Bronchial smooth muscle cell (primary cell): ENCODE measurements at places on chromosomes 6 and 20. TPM values are rescaled to one million over a fixed set of nuclear protein-coding genes. Genes with fewer than 3 reads are reported as not detected.

The COL21A1 gene
- 5.4 and 15.5 TPM in 2 replicates for total RNA-seq

The TRMT6 gene
- total RNA-seq, result 4.5 and 4.6 TPM in 2 replicates

The PRICKLE4 gene
- total RNA-seq, result 0.16 TPM in 1 of 2 replicates, not detected in the other

The LTA gene
- total RNA-seq, result not detected in 2 replicates

The RPS6KA2 gene
- total RNA-seq, result 38.1 and 99.8 TPM in 2 replicates

The PACRG gene
- total RNA-seq, result 0.16 and 0.17 TPM in 2 replicates

The BMP6 gene
- 0.77 and 3.6 TPM in 2 replicates for total RNA-seq

The EEF1A2 gene
- 0.43 and 0.79 TPM in 2 replicates for total RNA-seq

The BPIFA1 gene
- not detected in 2 replicates for total RNA-seq

The MTCH1 gene
- 238 and 243 TPM in 2 replicates for total RNA-seq

The PSMF1 gene
- total RNA-seq, result 16.4 and 19.1 TPM in 2 replicates

The LY6G6F gene
- total RNA-seq, result not detected in 2 replicates

The SEL1L2 gene
- total RNA-seq, result not detected in 2 replicates

The SPATS1 gene
- total RNA-seq, result 0.16 TPM in 1 of 2 replicates, not detected in the other

The KIF25 gene
- total RNA-seq, result not detected in 2 replicates

The DEFB132 gene
- total RNA-seq, result not detected in 2 replicates

The MYCT1 gene
- not detected in 2 replicates for total RNA-seq

The CDC5L gene
- total RNA-seq, result 15.3 and 18.4 TPM in 2 replicates

The RIMS4 gene
- total RNA-seq, result under 0.01 and 0.16 TPM in 2 replicates

The GGTLC1 gene
- total RNA-seq, result not detected in 2 replicates

The BEND3 gene
- total RNA-seq, result 0.47 and 1.0 TPM in 2 replicates

The CSNK2A1 gene
- 74.7 and 78.2 TPM in 2 replicates for total RNA-seq

The CASS4 gene
- total RNA-seq, result 3.0 and 5.0 TPM in 2 replicates

The STAU1 gene
- total RNA-seq, result 30.7 and 38.1 TPM in 2 replicates

The LST1 gene
- 0.09 and 0.32 TPM in 2 replicates for total RNA-seq

The HSF2 gene
- total RNA-seq, result 19.4 and 22.4 TPM in 2 replicates

The CYB5R4 gene
- total RNA-seq, result 1.0 and 2.7 TPM in 2 replicates

The PSORS1C2 gene
- total RNA-seq, result not detected in 2 replicates

The EPPIN gene
- total RNA-seq, result not detected in 2 replicates

The MCHR2 gene
- not detected in 2 replicates for total RNA-seq

The SOX4 gene
- 32.0 and 45.3 TPM in 2 replicates for total RNA-seq

The CALHM4 gene
- total RNA-seq, result not detected in 2 replicates

The MROH8 gene
- total RNA-seq, result 1.0 and 1.1 TPM in 2 replicates

The SLC2A4RG gene
- 17.7 and 18.8 TPM in 2 replicates for total RNA-seq

The BRPF3 gene
- 6.8 and 9.2 TPM in 2 replicates for total RNA-seq

The CST7 gene
- total RNA-seq, result not detected in 2 replicates

The KIAA0408 gene
- total RNA-seq, result 0.34 and 1.4 TPM in 2 replicates

The SLC22A2 gene
- total RNA-seq, result not detected in 2 replicates

The SLC24A3 gene
- total RNA-seq, result under 0.01 TPM in 1 of 2 replicates, not detected in the other

The SCRT2 gene
- not detected in 2 replicates for total RNA-seq

The TFAP2B gene
- not detected in 2 replicates for total RNA-seq

The RBCK1 gene
- 52.3 and 55.4 TPM in 2 replicates for total RNA-seq

The EDN3 gene
- not detected in 2 replicates for total RNA-seq

The HSD17B8 gene
- total RNA-seq, result 9.5 and 10.9 TPM in 2 replicates

The WFDC12 gene
- total RNA-seq, result not detected in 2 replicates

The HS3ST5 gene
- not detected in 2 replicates for total RNA-seq

The GCLC gene
- 22.3 and 22.7 TPM in 2 replicates for total RNA-seq

The GABRR1 gene
- not detected in 2 replicates for total RNA-seq

The SLC22A23 gene
- 4.4 and 4.9 TPM in 2 replicates for total RNA-seq

The TFAP2A gene
- total RNA-seq, result 0.16 TPM in 1 of 2 replicates, not detected in the other

The TRIM10 gene
- under 0.01 TPM in 1 of 2 replicates, not detected in the other for total RNA-seq

The DOK5 gene
- total RNA-seq, result 21.8 and 26.8 TPM in 2 replicates

The RIPOR2 gene
- total RNA-seq, result 0.16 and 0.34 TPM in 2 replicates

The MYBL2 gene
- total RNA-seq, result 0.09 and 0.47 TPM in 2 replicates

The F13A1 gene
- total RNA-seq, result not detected in 2 replicates

The NSFL1C gene
- 15.6 and 16.7 TPM in 2 replicates for total RNA-seq

The PRKN gene
- total RNA-seq, result 3.6 and 4.0 TPM in 2 replicates
